ENCODE measurements at places on chromosomes 1 and 21.

DNA sequence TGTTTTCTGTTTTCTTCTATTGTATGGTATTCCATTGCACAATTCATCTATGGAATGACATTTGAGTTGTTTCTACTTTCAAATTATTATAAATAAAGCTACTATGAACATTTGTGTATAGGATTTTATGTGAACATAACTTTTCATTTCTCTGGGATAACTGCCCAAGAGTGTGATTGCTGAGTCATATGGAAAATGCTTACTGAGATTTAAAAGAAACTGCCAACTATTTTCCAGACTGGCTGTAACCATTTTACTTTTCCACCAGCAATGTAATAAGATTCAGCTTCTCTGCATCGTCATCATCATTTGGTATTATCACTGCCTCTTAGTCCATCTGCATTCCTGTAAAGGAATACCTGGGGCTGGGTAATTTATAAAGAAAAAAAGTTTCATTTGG, 779.6 kb upstream of the PRMT6 start:
- no peak for DNase-seq

DNA sequence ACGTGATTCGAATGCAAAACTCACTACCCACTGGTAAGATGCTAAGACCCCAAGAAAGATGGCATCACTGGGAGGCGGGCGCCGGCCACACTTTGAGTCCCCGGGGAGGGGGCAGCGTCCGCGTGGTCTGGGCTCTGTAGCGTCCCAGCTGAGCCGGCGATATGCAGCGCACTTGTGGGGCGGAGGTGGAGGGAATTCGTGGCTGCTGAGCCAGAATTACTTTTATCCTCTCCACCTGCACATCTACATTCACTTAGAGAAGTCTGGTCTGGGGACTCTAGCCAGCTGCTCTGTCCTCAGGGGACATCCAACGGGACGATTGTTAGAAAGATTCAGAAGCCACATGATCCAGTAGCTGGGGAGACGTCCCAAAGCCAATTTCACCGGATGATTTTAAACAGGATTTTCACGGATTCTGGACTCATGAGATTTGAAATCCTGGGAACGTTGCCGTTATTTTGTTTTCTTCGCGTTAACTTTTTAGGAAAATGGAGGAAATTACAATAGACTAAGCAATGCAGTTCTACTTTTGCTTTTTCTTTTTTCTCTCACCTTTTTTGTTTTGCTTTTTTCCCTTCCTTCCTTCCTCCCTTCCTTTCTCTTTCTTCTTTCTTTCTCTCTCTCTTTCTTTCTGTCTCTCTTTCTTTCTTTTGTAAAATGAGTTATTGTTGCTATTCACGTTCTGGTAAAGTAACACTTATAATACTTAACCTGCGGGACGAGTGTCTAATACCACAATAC, 1.3 kb downstream of the JAM2 start:
- DNase-seq: no peak

DNA sequence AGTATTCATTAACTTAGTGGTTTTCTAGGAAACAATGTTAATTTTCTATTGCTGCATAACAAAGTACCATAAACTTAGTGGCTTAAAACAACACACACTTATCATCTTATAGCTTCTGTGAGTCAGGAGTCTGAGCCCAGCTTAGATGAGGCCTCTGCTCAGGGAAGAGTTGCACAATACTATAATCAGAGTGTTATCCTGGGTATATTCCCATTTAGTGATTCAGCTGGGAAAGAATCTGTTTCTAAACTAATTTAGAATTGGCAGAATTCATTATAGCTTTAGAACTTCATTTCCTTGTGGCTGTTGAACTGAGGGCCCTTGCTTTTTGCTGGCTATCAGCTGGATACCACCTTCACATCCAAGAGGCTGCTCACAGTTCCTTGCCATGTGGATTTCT, 515.5 kb downstream of the BRINP3 start:
- DNase-seq: no peak

DNA sequence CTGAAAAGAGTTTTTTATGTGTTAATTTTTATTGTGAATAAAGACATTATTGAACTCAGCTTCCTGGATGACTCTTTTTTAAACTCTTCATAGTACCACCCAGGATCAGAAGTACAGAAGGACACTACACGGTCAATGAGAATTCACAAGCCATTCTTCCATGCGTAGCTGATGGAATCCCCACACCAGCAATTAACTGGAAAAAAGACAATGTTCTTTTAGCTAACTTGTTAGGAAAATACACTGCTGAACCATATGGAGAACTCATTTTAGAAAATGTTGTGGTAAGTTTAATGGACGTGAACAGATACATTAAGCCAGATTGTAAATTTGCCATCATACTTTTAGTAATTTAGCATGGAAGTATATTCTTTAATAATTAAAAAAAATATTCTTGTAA, 249.5 kb downstream of the TPR start:
- DNase-seq: no peak

DNA sequence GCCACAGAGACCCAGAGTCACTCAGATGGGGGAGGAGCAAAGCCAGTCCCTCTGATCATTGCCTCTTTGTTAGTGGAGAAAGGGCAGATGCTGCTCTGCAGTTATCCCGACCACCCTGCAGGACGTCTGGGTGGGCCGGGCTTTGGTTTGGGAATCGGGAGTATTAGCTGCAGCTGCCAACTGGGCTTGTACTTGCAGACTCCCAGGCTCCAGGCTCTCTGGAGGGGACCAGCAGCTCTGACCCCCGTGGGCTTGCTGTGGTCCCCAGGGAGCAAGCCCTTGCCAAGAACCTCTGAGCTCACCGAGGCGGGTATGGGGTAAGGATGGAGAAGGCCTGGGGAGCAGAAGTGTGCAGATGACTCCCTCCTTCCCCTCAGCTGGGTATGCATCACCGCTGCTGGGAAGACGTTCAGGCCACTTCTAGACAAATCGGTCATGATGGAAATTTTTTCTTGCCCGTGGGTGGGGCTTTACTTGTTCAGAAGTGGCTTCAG, 21.6 kb downstream of the MAPKAPK2 start:
- peak; percentile 9 for DNase-seq

- DNase-seq: no peak
These were observed 3.2 kb upstream of the AK2 start for GRCh38 chr1:33039840-33040239.

DNA sequence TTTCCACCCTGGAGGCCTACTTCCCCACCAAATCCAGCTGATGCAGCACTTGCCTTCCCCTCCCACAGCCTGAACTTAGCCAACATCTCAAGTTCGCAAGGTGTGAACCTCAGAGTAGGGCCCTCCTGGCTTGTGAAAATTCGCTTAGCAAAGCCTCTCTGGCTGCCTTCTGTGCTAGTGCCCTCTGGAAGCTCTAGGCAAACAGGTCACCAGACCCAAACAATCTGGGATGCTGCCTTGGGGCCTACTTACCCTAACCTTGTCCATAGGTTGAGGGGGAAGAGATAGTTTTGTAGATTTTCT, 30.3 kb upstream of the TRABD2B start:
- no peak for DNase-seq

DNA sequence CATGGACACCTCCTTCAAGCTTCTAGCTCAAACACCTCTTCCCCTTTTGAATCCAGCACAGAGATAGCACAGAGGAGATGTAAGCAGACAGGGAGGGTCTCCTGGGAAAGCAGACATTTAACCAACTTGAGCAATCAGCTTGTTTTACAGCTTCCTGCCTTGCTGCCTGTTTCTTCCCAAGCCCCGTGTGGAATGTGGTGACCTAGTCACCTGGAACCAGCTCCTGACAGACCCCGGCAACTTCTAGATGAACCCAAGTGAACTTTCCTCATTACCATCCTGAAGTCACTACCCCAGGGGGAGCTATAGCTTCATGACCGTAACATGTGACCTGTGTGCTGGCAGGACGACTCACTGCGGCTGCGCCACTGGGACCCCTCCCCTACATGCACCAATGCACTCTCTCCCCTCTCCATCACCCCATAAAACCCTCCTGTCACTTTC, 24.1 kb upstream of the TTF2 start:
- DNase-seq: no peak

GRCh38 chr21:35649186-35649585, 411.1 kb downstream of the SETD4 start:
- no peak for DNase-seq

DNA sequence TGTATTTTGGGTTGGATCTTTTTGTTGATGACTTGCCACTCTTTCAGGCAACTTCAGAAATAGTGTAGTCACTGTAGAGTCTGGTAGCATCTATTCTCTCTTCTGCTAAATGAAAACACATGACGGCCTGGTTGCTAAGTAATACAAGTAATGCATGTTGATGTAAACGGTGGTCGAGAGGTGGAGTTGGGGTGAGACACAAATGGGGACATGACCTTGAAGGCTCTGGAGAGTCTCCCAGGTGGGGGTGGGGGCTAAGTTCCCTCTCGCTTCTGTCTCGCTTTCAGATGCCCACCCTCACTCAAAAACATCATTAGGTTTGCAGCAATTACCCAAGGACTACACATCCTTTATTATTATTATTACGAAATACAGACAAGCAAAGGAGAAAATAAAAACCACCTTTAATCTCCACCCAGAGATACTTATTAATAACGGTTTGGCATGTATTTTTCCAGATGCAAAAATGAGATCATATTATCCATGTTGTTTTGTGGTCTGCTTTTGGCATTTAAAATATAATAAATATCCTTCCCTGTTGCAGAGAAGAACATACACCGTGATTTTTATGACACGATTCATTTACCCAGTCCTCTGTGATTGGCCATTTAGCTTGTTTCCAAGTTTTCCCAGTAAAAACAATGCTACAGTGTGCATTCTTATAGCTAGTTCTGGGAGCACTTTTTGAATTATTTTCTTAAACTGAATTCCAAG, 138.1 kb downstream of the MIS18A start:
- no peak for DNase-seq
